Fibroblast of villous mesenchyme (primary cell): ENCODE measurements at places on chromosomes 5 and 9. TPM values are rescaled to one million over a fixed set of nuclear protein-coding genes. Genes with fewer than 3 reads are reported as not detected.

CERCAM gene
- 80.2 and 86.8 TPM in 2 replicates for total RNA-seq

CDH12 gene
- total RNA-seq, result not detected in 2 replicates

PCDHB16 gene
- total RNA-seq, result under 0.01 and 0.32 TPM in 2 replicates

BAAT gene
- total RNA-seq, result under 0.01 TPM in 1 of 2 replicates, not detected in the other

CFAP77 gene
- under 0.01 TPM in 1 of 2 replicates, not detected in the other for total RNA-seq
